DMS153 (cell line): ENCODE measurements at places on chromosomes 2 and 18.
A peak's percentile ranks its signal among the peaks of the same experiment; 100 is the strongest.

DNA sequence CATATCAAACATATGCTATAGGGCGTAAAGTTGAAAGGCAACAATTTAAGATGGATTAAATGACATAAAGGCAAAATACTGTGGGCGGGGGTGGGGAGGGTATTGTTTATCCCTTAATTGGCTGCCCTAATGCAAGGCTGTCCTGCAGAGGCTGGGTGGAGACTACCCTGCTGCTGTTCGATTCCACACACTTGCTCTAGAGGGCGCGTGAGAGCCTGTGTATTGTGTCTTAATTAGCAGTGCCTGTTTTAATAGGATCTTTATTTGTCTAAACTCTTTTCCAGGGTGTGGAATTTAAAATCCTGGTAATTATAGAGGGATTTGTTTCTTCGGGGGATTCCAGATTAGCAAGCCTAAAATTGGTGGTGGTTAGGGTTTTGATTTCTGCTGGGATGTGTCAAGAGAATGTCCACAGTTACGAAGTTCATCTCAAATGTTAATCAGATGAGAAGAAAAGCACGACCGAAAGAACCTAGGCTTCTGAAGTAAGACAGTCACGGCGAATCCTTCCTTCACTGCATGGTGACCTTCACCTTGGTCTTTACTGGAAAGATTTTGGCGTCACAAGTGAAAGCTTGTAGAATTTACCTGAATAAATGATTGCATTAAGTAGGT lies 103.5 kb upstream of the MAP3K20 start:
- DNase-seq: no peak

DNA sequence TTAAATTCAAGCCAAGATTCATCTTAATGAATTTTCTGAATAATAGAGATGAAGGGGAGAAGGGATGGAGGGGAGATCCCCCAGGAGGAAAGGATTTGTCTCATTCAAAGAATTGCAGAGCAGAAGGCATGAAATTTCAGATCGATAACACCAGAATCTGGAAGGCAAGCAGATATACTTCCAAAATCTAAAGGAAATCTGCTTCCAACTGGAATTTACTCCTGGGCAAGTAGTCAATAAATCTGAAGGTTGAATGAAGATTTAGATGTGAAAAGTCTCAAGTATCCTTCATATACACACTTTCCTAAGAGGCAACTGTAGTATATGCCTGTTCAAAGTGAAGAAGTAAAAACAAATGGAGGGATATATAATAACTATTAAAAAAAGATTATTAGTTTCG lies 1190.8 kb upstream of the CELF4 start:
- DNase-seq: no peak

- DNase-seq: peak; percentile 90
Measured at GRCh38 chr2:191869178-191869577, 22.3 kb upstream of the CAVIN2 start.

DNA sequence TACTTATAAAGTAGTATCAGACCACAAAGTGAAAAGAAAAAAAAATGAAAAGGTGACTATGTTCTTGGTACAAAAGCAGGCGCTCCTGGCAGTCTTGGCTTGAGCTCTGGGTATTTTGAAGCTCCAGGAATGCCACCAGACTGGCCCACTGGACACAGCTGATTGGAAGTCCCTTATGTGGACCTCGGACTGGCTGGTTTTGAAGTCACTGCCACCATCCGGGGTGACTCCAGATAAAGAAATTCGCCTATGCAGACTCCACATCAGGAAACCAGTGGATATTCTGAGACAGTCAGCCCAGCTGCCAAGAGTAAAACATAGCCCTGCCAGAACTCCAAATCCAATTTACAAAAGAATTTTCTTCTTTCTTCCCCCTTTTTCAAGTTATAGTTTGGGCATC lies 28.0 kb downstream of the ACKR3 start:
- no peak for DNase-seq

DNA sequence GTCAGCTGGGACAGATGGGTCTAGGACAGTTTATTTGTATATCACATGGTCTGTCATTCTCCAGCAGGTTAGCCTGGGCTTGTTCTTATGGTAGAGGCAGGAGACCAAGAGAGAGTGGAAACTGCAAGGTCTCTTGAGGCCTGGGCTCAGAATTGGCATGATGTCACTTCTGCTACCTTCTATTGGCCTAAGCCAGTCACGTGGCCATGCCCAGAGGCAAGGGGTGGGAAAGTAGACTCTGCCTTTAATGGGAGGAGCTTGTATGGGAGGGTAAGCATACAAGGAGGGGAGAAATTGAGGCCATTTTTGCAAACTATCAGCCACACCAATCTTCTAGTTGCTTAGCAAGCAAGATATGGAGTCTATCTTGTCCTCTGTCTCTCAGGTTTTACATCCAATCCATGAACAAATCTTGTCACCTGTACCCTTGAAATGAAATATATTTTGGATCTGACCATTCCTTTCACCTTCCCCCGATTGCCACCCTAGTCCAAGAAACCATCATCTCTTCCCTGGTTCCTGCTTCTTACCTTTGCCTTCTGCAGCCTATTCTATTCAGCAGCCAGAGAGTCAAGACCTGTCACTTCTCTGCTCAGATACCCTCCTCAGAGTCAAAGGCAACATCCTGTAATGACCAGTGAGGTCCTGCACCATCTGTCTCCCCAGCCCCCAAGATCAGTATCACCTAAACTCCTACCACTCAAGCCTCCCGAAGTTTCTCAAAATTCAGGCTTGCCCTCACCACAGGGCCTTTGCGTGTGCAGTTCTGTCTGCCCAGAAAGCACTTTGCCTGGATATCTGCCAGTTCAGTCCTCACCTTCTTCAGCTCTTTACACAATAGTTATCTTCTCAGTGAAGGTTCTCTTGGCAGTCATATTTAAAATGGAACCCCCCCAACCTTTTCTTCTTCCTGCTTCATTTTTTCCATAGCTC lies 240.0 kb downstream of the LOXHD1 start:
- DNase-seq: no peak

GRCh38 chr2:71748227-71748626 lies 294.9 kb downstream of the DYSF start:
- DNase-seq: no peak

GRCh38 chr2:44135771-44136170 lies 32.9 kb upstream of the PPM1B start:
- DNase-seq: no peak
